ENCODE measurements at places on chromosomes 13 and 19.

DNA sequence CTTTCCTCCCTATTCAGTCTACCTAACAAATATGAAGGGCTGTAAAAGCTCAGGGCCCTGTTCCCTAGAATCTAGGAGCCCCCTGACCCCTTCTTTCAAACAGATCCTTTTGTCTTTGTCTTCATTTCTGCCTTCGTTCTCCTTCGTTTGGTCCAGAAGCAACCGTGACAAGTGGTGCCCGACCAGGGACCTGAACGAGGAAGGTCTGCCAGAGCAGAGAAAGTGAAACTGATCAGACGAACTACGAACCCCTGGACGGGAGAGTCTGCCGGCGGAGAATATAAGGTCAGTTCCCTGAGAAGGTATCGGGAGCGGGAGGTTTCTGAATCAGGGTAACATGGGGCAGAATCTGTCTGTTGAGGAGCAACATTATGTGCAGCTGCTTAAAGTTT lies 751 bp downstream of the ERVK3-1 start:
- peak overlapping the region; percentile 99 for H3K4me3 ChIP-seq
- H3K4me1 ChIP-seq = peaks cover 21% of the 10 kb centered on the region
- H3K36me3 ChIP-seq = peaks cover 30% of the 10 kb centered on the region

GRCh38 chr13:106311004-106311403 lies 224.5 kb downstream of the EFNB2 start:
- peaks cover 9% of the 10 kb centered on the region for H3K4me1 ChIP-seq
- peaks cover 7% of the 10 kb centered on the region for H3K36me3 ChIP-seq
- no peak for DNase-seq
- H3K27me3 ChIP-seq = no peaks in the 10 kb centered on the region

DNA sequence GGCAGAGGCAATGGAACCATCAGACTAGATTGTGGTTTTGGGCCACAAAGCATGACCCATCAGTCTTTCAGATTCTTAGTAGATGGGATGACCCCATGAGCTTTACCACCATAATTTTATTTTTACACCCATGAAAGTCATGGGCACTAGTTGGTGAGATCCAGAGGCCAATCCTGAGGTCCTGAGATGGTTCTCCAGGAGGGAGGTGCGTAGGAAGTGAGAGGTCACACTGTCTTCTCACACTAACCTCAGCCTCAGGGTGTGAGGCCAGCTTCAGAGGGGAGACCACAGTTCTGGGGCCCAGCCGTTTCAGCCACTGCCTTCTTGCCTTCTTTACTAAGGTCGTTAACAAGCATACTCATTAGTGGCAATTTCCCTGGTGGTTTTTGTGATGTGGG lies 106.4 kb downstream of the AKAP11 start:
- H3K27ac ChIP-seq = no peak overlapping the region
- H3K4me1 ChIP-seq = no peaks in the 10 kb centered on the region
- H3K27me3 ChIP-seq = peaks cover 23% of the 10 kb centered on the region

DNA sequence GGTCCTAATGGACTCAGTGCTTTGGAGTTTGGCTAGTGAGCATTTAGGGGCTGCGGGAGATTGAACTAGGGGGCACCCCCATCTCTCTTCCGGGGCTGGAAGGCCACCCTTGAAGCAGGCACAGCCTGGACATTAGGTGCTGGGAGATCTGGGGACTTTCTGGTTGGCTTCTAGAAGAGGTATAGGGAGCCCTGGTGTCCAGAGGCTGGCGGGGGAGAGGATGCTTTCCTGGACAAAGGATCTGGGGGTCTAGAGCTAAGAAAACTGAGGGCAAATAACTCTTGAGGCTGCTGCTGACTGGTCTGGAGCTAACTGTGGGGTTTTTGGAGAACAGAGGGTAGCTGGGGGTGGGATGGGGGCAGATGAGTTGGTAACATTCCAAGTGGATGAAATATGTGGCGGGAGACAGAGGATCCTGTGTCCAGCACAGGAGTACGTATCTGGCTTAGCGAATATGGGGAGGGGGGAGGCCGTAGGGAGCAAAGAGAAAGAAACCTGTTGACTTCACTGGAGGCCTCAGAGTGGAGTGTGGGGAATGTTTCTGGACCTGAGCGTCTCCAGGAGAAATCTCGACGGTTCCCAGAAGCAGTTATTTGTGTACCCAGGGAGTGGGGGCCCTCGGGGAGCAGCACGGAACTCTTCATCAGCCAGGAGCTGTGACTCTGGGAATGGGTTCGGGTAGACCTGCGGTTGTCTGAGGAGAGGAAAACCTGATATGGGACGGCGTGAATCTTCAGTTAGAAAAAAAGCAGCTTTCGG lies 1.4 kb downstream of the HNRNPUL1 start:
- peak overlapping the region; percentile 99 for H3K27ac ChIP-seq
- peaks cover 2% of the 10 kb centered on the region for H3K36me3 ChIP-seq
- H3K27me3 ChIP-seq = no peaks in the 10 kb centered on the region
- peak overlapping the region; percentile 98 for H3K4me3 ChIP-seq
- peaks cover 33% of the 10 kb centered on the region for H3K4me1 ChIP-seq
- no peak for DNase-seq

GRCh38 chr19:40155749-40156265 lies 35.4 kb upstream of the MAP3K10 start:
- H3K27me3 ChIP-seq = peaks cover 6% of the 10 kb centered on the region
- H3K36me3 ChIP-seq = no peaks in the 10 kb centered on the region
- H3K27ac ChIP-seq = no peak overlapping the region
- no peak for DNase-seq
- no peak overlapping the region for H3K4me3 ChIP-seq

DNA sequence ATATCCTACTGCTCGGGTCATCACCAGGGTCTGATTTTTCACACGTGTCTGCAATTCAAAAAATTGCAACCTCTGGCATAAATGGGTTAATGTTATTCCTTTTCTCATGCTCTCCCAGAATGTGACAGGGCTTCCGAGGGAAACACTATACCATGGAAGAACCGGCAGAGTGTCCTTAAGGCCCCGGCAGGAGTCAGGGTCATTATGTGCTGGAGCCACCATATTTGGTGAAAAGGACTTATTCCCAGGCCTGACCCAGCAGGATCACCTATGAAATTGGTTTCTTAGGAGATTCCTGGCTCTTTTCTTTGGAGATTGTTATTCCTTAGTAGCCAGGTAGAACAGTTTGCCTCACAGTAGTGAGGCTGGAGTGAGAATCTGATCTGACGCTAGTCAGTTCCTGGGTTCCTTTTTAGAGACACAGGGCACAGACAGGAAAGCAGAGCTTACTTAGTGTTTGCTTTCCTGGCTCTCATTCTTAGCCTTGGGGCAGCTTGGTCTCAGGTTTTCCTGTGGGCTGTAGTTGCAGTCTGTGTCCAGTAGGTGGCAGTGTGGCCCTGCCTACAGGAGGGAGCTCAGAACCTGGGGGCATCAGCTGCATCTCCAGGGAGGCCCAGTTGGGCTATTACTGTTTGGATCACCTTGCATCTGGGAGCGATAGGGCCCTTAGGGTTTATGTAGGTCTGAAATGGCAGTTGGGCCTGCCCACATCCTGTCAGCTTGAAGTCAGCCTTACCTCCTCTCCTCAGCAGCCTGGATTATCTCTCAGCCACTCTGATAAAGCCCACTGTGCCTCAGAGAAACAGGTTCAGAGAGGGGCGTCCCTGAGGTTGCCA lies 12.4 kb downstream of the SNRNP70 start:
- H3K36me3 ChIP-seq = peaks cover 28% of the 10 kb centered on the region
- H3K27me3 ChIP-seq = no peaks in the 10 kb centered on the region
- DNase-seq = no peak
- H3K4me3 ChIP-seq = no peak overlapping the region
- no peaks in the 10 kb centered on the region for H3K4me1 ChIP-seq

- peaks cover 3% of the 10 kb centered on the region for H3K27me3 ChIP-seq
- H3K36me3 ChIP-seq = no peaks in the 10 kb centered on the region
- H3K4me1 ChIP-seq = no peaks in the 10 kb centered on the region
- H3K27ac ChIP-seq = no peak overlapping the region
- no peak for DNase-seq
- no peak overlapping the region for H3K4me3 ChIP-seq
Measured at GRCh38 chr13:47472516-47472915, 528.6 kb downstream of the SUCLA2 start.

DNA sequence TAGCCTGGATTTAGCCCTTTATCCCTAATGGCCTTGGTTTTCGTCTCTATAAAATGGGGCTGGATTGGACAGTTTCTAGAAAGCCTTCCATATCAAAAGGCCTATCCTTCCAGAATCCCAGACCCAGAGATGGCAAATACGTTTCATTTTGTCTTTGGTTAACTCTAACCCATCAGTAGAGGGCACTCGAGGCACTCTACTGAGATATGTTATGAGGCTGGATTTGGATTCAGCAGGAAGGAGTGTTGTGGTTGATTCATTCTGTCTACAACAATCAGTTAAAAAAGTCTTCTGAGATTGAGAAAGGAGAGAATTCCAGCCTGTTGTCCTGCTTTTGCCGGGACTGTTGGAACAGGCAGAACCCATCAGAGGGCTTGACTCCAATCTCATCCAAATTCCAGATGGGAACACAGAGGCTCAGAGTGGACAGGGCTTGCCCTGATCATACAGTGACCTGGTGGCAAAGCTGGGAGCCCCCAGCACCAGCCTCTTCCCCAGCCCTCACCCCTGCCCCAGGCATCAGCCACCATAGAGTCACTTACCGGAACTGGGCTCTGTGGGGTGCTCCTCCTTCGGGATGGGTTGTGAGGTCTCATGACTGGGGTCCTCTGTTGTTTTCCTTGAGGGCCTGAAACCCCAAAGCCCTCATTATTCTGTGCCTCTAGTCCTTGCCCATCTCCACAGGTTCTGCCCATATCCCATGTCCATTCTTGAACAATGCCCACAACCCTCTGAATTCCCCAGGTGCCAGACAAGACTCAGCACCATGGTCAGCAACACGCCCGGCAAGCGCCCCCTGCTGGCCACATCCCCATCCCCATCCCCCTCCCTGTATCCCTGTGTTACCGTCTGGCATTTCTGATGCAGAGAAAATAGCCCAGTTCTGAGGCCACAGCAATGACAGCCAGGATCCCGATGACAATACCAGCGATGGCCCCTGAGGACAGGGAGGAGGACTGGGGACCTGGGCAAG lies 12.3 kb upstream of the ZNF180 start:
- no peaks in the 10 kb centered on the region for H3K36me3 ChIP-seq
- no peaks in the 10 kb centered on the region for H3K4me1 ChIP-seq
- no peak for DNase-seq
- peaks cover 21% of the 10 kb centered on the region for H3K27me3 ChIP-seq
- no peak overlapping the region for H3K27ac ChIP-seq
- H3K4me3 ChIP-seq = no peak overlapping the region

- no peak for DNase-seq
- no peaks in the 10 kb centered on the region for H3K36me3 ChIP-seq
Measured at GRCh38 chr13:101149735-101150384, 266.4 kb downstream of the NALCN start.

- peaks cover 39% of the 10 kb centered on the region for H3K4me1 ChIP-seq
- no peak overlapping the region for H3K27ac ChIP-seq
- no peak overlapping the region for H3K4me3 ChIP-seq
- no peak for DNase-seq
- no peaks in the 10 kb centered on the region for H3K27me3 ChIP-seq
Measured at GRCh38 chr13:106480351-106480910, 55.0 kb downstream of the EFNB2 start.

DNA sequence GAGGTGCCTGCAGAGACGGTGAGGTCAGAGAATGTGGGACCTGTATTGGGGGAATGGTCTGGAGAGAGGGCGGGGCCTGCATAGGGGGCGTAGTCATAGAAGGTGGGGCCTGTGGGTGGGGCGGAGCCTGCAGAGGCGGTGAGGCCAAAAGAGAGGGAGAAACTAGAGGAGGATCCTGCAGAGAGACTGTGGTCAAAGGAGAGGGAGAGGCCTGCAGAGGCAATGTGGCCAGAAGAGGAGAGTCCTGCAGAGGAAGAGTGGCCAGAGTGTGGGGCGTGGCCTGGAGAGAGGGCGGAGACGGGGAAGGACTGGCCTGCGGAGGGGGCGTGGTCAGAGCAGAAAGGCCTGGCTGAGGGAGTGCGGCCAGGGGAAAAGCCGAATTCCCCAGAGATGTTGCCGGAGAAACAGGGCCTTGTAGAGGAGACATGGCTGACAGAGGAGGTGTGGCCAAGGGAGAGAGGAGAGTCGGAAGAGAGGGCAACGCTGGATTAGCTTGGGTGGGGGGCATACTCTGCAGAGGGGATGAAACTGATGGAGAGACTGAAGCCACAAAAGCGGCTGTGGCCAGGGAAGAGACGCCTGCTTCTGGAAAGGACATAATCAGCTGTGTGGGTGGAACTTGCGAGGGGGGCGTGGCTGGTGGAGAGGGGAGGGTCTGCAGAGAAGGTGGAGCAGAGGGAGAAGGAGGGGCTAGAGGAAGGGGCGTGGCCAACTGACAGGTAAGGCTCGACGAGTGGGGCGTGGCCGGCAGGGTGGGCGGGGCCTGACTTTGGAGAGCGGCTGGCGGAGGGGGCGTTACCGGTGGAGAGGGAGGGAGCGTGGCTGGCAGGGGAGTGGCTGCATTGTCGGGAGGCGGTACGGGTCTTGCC lies 2.5 kb downstream of the PRR36 start:
- H3K36me3 ChIP-seq = no peaks in the 10 kb centered on the region
- peak; percentile 99 for DNase-seq
- H3K27me3 ChIP-seq = peaks cover 55% of the 10 kb centered on the region
